Left forelimb (tissue), 1 donor: ENCODE measurements at places on chromosomes 7 and 10.

DNA sequence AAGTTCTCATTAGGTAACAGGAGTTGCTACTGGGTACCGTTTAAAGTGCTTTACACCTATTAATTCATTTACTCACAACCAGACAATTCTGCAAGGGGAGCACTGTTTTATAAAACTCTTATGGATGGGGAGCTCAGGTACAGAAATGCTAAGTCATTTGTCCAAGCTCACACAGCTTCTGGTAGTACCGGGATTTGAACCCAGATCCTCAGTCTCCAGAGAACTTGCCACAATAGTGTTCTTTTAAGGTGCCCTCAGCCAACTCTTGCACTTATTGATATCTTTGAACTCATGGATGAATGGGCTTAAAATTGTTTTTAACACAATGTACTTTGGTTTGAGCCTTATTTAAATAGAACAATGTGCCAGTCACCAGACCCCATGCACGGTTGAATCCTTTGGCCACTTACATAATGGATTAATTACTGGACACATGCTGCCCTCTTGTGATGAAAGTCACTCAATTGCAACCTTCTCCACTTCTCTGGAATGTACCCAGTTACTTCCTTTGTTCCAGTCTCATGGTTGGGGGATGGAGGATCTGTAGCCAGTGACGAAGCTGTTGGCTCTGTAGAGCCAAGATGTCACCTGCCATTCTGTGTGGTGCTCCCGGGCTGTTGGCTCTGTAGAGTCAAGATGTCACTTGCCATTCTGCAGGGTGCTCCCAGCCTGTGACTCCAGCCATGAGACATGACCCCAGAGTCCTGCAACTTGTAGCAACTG, 65.6 kb downstream of the NOD1 start:
- DNase-seq = peak; percentile 57

DNA sequence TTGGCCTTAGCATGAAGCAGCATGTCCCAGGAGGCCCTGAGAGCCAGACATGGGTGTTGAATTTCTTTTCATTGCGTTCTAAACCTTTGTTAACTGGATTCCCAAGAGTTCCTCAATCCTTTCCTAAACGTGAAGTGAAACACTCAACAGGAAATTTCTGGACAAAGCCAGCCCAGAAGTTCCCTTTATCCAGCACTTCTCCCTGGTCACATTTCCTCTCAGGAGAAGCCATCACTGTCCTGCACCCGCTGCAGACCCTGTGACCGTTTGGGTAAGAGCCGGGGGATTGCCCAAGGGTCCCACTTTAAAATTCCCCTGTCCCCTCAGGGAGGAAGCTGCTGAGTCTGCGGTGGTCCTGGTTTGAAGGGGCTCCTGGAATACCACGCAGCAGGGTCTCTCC, 88.0 kb upstream of the ZPBP start:
- no peak for DNase-seq

DNA sequence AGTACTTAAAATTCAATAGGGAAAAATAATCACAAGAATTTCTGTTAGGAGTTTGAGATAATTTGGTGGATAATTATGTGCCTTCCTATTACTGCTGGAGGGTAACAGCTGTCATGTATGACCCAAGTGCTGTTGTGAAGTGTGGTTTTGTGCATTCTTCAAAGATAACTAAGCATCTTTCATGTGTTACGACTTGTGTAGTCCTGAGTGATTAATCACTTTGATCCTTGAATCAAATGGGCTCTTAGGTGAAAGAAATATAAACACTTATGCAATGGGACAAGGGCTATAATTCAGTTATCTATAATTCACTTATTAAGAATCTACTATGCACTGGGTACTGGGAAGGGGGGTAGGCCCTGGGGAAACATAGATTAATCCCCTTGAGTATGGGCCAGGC, 89.0 kb downstream of the CH25H start:
- no peak for DNase-seq

- DNase-seq = no peak
Observed at GRCh38 chr10:310371-310770, 175.1 kb downstream of the ZMYND11 start.

- DNase-seq = no peak
Observed at GRCh38 chr7:31074403-31075085, 22.4 kb downstream of the ADCYAP1R1 start.

DNA sequence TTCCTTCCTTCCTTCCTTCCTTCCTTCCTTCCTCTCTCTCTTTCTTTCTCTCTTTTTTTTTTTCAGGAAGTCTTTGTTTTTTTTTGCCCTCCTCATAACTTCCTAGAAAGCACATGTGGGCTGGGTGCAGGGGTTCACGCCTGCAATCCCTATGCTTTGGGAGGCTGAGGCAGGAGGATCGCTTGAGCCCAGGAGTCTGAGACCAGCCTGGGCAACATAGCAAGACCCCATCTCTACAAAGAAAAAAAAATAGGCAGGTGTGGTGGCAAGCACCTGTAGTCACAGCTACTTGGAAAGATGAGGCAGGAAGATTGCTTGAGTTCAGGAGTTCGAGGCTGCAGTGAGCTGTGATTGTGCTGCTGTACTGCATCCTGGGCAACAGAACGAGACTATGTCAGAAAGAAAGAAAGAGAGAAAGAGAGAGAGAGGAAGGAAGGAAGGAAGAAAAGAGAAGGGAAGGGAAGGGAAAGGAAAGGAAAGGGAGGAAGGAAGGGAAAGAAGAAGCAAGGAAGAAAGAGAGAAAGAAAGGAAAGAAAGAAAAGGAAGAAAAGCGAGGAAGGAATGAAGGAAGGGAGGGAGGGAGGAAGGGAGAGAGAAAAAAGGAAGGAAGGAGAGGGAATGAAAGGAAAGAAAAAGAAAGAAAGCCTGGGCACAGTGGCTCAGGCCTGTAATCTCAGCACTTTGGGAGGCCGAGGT, 13.5 kb upstream of the BAIAP2L1 start:
- no peak for DNase-seq

DNA sequence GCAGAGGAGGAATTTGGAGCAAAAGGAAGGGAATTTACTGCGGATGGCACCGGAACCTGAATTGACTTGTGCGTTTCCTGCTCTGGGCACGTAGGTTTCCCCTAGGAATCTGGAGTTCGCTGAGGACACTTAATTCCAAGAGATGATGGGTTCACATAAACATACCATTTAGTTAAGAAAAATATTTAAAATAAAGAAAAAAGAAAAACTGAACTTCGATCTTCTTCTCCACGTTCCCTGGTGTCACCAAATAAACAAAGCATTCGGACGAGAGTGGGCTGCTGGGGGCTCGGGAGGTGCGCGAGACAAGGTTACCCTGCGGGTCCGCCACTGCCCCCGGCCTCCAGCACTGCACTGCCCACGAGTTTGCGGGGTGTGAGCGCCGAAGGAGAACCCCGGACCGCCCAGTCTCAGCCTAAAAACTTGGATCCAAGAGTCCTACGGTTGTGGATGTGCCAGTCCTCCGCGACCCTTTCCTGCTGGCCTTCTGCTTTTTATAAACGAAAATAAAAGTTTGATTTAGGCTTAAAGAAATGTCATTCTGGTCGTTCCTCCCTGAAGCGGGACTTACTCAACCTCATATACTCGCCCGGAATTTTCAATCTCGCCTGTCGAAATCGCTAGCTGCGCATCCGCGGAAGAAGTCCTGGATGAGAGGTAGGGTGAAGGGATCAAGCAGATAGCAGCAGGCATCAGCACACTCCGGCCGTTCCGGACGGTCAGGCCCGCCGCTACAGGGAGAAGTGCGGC, 30.3 kb downstream of the SKIDA1 start:
- no peak for DNase-seq
